ENCODE measurements at places on chromosomes 11 and 22. TPM values are rescaled to one million over a fixed set of nuclear protein-coding genes. Genes with fewer than 3 reads are reported as not detected.

The LGR4 gene
- 19.0 TPM for total RNA-seq

DNA sequence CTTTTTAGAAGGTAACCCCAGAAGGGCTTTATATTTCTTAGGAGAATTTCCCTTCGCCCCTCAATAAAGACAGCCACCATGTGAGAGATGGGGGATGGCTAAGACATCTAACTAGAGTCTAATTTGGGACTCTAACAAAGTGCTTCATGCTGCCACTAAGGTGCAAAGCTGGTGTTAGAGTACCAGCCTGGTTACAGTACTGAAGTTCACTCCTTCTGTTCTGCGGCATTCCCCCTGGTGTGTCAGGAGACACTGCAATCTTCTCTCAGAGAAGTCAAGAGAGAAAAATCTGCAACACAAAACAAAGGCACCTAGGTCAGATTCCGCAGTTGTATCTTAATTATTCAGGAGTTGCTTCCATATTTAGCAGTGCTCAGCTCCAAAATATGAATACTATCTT lies 603.0 kb upstream of the CADM1 start:
- DNase-seq: no peak

GRCh38 chr11:97687111-97687510 lies 1297.3 kb downstream of the JRKL start:
- DNase-seq: no peak

GRCh38 chr11:23206741-23207336 lies 346.6 kb upstream of the CCDC179 start:
- no peak for DNase-seq

DNA sequence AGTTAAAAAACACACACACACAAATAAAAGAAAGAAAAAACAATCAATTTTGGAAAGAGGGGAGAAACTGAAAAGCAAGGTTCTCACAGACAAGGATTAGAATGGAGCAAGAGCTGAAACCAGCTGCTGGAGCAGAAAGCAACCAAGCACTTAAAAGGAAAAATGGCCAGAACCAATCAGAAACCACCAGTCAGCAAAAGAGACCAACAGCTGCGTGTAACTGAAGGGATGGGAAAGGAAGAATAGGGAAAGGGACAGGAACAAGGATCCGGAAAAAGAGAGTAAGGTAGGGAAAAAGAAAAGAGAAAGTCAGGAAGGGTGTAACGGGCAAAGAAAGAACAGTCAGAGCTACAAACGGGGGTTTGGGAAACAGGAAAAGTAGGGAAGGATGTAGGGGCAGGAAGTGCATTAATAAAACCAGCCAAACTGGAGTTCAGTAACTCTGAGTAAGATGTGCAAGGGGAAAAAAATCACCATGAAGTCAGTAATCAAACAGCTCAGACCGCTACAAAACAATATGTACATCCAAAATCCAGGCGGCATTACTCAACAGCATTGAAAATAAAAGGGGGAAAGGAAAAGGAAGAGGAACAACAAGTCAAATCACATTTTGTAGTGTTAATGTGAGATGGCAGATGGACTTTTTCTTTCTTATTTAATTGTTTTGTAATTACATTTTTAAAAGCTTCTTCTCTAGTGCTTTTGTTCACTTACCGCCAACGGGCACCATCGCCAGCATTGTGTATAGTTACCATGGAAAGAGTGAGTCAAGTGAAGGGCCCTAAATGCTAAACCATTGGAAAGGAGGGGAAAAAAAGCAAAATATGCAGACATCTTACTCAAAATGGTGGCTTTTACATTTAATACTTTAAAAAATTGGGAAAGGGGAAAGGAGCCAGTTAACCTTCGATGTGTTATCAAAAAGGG lies 49.2 kb downstream of the APOL5 start:
- no peak for DNase-seq

Data from occipital lobe (tissue), 3 donors.